ENCODE measurements at places on chromosomes 5 and 9.

DNA sequence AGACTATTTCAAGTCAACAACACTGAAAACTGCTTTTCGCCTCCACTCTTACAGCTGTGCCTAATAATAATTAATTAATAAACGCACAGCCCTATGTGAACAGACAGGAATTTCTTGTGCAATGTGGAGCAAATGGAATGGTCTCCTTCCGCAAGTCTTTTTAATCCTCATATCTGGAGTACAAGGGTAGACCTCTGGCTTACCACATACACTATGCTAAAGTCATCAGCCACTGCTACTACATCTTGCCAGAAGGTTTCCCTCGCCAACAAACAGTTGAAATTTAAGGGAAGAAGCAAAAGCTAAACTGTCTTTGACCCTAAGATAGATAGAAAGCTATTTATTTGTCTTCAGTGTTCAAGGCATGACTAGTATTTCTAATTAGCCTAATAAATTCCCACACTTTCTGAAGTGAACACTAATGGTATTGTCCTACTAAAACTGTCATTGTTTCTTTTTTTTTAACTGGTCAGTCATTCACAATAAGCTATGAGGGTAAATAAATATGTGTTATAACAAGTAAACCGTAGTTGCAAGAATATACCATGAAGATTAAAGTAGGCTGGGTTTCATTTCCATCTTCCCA is 63.9 kb downstream of the GOLPH3 start:
- no peak for DNase-seq

- DNase-seq = peak; percentile 74
Observed at GRCh38 chr9:88173378-88173999, 35.2 kb upstream of the SPATA31C2 start.

DNA sequence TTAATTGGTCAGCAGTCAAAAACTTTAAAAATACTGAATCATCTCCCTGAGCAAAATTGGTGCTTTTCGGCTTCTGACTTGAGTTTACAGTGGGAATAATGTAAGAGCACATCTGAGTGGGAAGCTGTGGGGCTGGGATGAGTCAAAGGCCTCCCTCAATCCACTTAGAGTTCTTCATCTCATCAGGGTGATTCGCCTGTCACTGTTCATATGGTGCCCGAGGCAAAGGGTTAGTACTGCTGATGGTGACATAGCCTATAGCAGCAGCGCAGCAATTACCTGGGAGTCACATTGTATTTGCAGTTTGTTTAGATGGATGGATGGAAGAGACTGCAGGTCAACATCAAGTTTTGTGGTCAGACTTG is 113.8 kb upstream of the ZNF608 start:
- no peak for DNase-seq

- peak; percentile 51 for DNase-seq
Observed at GRCh38 chr9:70406434-70406862, 8.0 kb downstream of the KLF9 start.

- no peak for DNase-seq
Observed at GRCh38 chr5:175418251-175418650, 25.7 kb downstream of the DRD1 start.

DNA sequence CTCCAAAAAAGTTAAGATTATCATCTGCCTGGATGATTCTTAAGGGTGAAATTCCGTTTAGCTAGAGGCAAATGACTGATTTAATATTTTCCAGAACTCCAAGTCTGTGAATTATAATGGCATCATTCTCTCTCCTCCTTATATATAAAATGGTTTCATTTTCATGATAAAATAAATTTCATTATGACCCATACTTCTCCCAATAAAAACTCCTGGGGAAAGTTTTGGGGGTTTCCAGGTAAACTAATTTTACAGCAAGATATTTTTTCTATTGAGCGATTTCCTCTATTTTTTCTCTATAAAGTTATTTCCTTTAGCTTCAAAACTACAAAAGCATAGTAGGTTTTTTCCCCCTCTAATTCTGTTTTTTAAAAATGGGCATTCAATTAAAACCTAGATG is 7.6 kb upstream of the OTULIN start:
- no peak for DNase-seq

Data from neural progenitor cell (in vitro differentiated cells).